Stimulated activated CD4-positive, alpha-beta T cell treated with anti-CD3 and anti-CD28 coated beads, Interleukin-1b, Interleukin-23, amount 100 ng/mL, for 24 hours (primary cell): ENCODE measurements at places on chromosomes 1 and 21.
A peak's percentile ranks its signal among the peaks of the same experiment; 100 is the strongest.

DNA sequence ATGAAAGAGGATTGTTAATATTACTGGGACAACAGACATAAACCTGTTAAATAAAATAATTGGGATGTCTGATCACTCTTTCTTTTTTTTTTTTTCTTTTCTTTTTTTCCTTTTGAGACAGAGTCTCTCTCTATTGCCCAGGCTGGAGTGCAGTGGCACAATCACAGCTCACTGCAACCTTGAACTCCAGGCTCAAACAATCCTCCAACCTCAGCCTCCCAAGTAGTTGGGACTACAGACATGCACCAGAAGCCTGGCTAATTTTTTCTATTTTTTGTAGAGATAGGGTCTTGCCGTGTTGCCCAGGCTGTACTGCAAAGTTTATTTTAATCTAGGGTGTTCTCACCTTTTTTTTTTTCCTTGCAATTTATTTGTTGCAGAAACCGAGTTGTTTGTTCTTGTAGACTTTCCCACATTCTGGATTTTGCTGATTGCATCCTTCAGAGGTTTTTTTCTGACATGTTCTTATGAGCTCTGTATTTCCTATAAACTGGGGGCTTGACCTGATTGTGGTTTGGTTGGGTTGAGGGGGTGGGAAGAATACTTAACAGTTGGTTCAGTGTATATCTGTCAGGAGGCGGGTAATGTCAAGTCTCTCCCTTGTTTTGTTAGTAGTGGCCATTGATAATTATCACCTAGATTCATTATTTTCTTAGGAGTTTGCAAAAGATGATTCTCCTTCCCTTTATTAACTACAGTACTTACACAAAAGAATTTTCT, 125.2 kb downstream of the MAST2 start:
- DNase-seq, result no peak

GRCh38 chr1:84912726-84913554, 19.9 kb upstream of the LPAR3 start:
- no peak for DNase-seq

DNA sequence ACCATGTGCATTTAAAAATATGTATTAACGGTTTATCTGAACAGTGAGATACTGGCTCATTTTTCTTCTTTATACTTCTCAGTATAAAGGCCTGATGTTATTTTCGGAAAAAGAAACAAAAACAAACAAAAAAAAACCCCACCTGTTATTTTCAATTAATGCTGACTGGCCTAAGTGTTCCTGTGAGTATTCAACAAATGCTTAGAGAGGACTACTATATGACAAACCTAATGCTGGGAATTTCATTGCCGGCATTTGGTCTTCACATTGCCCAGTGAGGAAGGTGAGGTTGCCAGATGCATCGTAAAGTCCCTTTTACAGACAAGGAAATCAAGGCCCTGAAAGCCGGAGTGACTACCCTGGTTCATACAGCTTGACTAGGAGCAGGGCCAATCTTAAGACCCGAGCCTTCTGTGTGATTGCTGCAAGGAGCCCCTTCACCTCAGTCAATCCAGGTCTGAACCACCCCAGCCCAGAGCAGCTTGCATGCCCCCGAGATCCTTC, 599 bp downstream of the MRPL24 start:
- DNase-seq, result no peak

DNA sequence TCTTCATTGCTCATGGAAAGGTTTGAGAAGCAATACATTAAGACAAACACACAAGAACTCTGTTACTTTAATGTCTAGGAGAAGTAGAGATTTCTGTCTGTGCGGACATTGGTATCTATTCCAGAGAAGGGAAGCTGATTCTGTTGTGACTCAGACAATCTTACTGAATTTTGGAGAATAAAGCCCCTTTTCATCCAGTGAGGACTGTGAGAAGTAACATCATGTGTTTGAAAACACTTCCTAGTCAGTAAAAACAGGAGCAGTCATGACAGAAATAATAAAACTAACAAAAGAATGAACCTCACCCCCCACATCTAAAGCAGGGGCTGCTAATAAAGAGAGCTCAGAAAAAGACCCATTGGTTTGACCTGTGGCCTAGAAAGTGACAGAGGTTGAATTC, 46.6 kb downstream of the NEK7 start:
- no peak for DNase-seq

- DNase-seq, result no peak
Measured at GRCh38 chr1:210707300-210708240, 378.9 kb downstream of the HHAT start.

DNA sequence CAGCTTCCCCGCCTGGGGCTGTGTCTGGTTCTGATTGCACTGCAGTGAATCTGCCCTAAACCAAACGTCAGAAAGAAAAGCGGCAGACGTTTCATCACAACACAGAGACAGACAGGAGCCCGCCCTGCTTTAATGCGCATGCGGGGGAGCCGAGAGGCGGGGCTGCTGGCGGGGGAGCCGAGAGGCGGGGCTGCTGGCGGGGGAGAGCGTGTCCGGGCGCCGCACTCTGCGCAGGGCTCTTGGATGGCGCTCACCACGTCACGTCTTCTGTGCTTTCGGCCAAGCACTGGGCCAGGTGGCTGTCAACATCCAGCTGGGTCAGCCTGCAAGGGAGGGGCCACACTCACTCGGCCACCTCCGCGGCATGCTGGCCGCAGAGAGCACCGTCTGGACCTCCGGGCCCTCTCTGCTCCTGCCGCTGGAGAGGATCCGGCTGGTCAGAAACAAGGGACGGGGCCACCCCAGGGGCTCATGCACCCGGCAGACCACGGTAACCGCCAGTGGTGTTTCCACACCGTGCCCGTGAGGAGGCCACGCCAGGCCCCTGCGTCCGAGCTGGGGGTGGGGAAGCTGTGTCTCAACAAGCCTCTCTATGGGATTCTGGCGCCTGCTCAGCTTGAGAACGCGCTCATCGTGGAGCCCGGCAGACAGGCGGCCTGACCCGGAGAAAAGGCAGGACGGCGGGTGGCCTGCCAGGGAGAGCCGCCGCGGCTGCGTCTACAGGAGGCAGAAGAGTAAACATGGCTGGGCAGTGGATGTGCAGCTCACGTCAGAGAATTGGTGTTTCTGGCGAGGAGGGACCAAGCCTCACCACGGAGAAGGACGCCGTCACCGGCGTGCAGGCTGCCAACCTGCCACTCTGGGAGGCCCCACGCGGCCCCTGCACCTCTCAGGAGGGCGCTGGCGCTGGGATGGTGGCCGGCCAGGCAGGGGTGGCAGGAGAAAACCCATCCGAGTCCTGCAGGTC, 4.8 kb downstream of the FAAP20 start:
- DNase-seq, result peak; percentile 82

DNA sequence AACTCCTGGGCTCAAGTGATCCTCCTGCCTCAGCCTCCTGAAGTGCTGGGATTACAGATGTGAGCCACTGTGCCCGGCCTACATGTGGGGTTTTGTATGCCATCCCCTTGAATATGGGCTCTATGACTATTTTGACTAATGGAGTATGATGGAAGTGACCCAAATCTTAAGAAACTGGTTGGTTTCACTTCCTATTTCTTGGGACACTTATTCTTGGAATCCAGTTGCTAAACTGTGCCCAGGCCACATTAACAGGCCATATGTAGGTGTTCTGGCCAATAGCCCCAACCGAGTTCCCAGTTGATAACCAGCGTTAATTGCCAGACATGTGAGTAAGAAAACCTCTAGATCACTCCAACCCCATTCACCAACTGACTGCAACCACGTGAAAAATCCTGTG, 36.3 kb upstream of the CLIC4 start:
- DNase-seq, result no peak

- no peak for DNase-seq
Measured at GRCh38 chr1:90402893-90403849, 313.9 kb downstream of the BARHL2 start.

DNA sequence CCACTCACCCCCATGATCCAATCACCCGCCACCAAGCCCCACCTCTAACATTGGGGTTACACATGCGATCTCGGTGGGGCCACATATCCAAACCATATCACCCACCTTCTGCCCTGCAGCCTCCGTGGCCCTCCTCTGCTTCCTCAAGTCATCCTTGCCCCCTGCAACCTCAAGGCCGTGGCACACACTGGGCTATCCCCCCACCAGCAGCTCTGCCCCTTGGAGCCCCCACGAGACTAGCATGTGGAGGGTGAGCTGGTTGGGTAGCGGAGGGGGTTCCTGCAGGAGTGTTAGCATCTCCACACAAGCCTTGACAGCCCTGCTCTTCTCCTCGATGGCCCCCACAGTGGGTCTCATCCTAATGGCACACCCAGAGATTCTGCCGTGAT, 100.8 kb downstream of the TOMM20 start:
- DNase-seq, result no peak

DNA sequence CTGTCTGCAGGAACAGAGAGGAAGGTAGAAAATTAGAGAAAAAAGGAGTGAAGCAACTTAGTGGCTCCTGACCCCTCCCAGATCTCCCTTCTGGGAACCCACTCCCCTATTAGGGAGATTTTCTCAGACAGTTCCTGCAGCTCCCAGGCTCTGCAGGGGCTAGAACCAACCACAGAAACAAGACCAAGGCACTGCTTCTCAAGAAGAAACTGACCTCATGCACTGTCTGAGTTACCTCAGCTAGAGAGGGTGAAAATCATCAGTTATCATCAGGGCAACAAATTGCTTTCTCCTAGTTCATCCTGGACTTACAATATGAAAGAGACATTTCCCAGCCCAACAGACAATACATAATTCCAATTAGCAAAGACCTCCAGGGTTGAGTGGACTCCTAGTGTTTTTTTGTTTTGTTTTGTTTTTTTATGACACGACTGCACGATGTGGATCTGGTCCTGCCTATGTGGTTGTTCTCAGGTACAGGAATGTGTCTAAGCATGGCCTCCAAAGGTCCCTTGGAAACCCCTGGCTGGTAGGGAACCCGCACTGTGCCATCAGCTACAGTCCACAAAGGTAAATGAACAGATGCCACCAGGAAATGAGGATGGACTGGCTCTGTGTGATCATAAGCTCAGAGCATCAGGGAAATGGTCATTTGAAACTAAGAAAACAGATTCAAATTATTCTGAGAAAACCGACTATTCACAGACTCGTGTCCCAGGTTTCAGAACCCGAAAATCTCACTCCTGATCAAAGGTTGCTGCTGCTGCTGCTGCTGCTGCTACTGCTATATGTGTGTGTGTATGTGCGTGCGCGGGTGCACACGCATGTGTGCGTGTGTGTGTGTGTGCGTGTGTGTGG, 65.3 kb downstream of the LAMC2 start:
- no peak for DNase-seq

GRCh38 chr1:171081763-171082201, 8.9 kb upstream of the FMO3 start:
- no peak for DNase-seq

DNA sequence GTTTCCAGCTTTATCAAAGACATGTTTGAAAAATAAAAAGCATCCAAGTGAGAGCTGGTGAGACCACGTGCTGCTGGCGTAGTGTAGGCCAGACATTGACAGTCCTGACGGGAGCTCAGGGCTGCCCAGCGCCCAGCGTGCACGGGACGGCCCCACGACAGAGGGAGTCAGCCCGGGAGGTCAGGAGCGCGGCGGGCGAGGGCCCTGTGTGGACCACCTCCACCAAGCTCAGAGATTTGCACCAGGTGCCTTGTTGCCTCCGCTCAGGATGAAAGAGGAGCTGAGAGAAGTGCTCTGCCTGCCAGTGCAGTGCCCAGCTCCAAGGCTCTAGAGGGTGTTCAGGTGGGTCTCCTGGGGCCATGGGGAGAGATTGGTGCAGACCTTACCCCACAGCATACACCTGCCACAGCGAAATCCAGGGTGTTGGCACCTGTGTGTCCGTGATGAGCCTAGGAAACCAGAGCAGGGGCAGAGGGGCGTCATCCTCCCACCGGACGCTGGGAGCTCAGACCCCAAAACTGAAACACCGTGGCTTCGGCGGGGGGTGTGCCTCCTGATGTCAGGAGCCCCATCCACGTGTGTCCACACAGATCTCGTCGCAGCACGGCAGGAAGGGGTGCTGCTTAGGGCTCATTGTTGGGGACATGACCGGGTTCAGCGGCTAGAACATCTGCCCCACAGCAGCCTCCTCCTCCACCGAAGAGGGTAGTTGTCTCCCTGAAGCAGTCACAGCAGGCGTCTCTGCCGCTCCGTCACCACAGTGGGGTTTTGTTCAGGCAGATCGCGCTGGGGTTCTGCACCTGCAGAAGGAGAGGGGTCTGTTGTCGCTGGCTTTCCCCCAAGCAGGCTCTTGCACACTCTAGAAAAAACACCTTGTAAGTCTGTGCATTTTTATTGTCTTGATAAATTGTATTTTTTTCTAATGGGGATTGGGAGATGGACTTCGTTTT, 64.2 kb downstream of the POFUT2 start:
- DNase-seq, result no peak

DNA sequence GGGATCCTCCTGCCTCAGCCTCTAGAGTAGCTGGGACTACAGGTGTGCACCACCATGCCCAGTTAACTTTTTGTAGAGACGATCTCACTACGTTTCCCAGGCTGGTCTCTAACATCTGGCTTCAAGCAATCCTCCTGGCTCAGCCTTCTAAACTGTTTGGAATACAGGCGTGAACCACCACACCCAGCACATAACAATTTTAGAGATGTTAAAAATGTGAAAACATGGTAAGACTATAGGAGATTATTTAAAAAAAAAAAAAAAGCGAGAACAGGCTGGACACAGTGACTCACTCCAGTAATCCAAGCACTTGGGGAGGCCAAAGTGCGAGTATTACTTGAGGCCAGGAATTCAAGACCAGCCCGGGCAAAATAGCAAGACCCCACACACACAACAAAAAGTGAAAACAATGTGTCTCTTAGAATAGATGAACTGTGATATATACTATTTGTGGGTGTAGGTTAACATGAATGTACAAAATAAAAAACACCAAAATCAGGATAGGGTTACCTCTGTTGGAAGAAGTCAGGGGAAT, 19.6 kb downstream of the CCDC18 start:
- DNase-seq, result no peak

- no peak for DNase-seq
Measured at GRCh38 chr1:168243198-168243597, 17.4 kb downstream of the SFT2D2 start.

DNA sequence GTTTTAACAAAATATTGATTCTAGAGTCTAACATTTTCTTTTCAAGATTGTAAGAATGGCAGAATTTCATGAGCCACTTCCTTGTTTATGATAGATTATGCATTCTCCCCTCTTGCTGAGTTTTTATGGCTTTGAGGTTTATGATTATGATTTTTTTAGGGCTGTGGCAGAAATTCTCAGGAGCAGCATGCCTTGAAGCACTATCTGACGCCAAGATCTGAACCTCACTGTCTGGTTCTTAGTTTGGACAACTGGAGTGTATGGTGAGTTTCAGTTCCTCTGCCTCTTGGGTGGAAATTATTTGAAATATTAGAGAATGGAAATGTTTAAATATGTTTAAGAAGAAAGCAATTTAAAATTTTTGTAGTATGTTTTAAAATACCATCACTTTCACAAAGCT, 10.2 kb downstream of the USP16 start:
- no peak for DNase-seq
